ENCODE measurements at places on chromosomes 13 and 19. TPM values are rescaled to one million over a fixed set of nuclear protein-coding genes. Genes with fewer than 3 reads are reported as not detected.

GRCh38 chr13:50366488-50367174, 351.4 kb downstream of the KCNRG start:
- no peak for DNase-seq

GRCh38 chr19:55272142-55272541, 7.8 kb downstream of the HSPBP1 start:
- no peak for DNase-seq

The COX7A1 gene
- polyA plus RNA-seq = 2,441 TPM

The SPIB gene
- 0.10 TPM for polyA plus RNA-seq

The NPAS1 gene
- polyA plus RNA-seq = 0.64 TPM

Measured in heart right ventricle (tissue), 16 donors.